AG20443 (cell line): ENCODE measurements at places on chromosomes 1 and 21.
A peak's percentile ranks its signal among the peaks of the same experiment; 100 is the strongest.

GRCh38 chr21:44874497-44875315 lies 1.2 kb upstream of the PTTG1IP start:
- no peak for DNase-seq

DNA sequence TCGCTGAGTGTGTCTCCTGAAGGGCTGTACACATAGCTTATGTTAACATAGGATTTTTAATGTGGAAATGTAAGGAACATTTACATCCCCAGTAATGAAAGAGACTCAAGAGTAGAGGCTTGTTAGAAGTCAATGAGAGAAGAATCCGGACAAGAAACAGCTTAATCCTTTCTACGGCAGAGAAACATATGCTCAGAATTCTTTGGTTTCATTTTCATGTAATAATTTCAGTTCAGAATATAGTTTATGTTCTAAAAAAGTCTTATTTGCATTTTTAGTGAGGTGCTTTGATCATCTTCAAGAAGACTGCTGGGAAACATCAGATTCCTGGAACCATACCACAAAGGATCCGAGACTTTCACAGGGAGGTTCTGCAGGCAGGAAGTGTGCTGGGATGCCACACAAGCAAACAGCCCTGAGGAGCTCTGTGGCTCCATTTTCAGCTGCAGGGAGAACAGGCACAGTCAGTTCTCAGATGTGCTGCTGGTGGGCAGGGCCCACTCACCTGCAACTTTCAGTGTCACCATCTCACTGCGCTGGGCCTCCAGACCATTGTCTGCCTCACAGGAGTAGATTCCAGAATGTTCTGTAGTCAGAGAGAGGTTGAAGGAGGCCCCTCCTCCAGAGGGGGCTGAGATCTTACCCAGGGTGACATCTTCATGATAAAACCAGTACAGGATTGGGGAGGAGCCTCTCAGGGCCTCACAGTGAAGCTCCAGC lies 28.4 kb downstream of the FCRL5 start:
- no peak for DNase-seq

- DNase-seq: no peak
Measured at GRCh38 chr1:150109586-150109985, 40.1 kb upstream of the PLEKHO1 start.

DNA sequence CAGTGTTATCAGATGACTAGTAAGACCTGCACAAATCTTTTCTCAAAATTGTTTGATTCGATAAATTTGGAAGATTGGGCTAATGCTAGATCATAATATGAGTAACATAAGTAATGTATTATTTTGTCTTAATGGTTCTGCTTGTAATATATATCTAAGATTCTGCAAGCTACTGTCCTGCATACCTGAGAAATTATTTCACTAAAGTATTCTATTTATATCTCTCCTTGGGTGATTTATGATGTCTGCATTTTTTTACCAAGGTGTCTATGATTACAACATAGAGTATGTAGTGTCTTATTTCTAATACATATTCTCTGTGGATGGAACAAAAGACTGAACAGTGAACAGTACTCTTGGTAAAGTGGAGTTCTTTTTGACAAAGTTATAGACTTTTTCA lies 166.6 kb downstream of the CLEC20A start:
- DNase-seq: no peak

DNA sequence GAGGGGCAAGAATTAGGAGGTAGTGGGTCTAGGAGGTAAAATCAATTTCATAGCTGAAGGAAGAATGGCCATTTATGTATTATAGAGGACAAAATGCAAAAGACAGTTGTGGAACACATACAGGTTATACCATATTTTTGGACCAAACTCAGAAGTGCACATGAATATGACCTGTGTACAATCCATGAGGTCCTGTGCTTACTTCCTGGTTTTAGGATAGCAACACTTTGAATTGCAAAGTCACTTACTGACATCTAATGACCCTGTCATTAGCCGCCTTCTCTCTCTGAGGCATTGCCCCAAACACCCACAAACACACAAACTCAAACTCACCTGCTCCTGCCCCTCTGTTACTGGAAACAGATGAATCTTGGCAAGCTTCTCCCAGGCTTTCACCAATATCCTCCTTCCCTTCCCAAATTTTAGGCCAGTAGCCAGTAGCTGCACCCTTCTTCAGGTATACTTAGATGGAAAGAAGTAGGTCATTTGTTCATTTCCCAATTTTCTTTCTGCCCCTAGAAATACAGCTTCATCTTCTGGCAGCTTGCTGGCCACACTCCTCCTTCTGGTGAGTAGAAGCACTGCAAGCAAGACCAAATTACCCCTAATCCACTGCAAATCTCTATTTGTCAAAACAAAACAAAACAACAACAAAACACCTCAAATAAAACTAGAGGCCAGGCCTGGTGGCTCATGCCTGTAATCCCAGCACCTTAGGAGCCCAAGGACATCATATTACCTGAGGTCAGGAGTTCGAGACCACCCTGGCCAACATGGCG lies 13.7 kb upstream of the RPL5 start:
- DNase-seq: peak; percentile 61

- no peak for DNase-seq
Measured at GRCh38 chr1:206421616-206422340, 48.5 kb upstream of the IKBKE start.

DNA sequence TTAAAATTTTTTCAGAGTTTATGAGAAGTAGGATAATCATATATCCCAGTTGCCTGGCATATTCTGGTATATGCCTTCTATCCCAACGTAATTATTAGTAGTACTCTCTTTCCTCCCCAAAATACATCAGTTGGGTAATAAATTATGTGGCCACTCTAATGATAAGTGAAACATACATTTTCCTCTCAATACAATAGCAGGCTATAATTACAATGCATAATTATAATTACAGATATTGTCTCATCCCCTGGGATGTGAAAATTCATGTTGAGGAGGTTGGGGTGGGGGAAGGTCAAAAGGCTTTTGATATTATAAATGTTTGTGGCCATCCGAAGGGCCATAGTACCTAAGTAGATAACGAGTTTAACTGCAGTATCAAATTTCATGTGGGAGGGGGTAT lies 277.1 kb downstream of the ST6GALNAC3 start:
- no peak for DNase-seq

GRCh38 chr1:47847763-47848162 lies 149.4 kb downstream of the TRABD2B start:
- DNase-seq: no peak

- peak; percentile 62 for DNase-seq
Measured at GRCh38 chr1:156540955-156541354, 31.4 kb downstream of the IQGAP3 start.

DNA sequence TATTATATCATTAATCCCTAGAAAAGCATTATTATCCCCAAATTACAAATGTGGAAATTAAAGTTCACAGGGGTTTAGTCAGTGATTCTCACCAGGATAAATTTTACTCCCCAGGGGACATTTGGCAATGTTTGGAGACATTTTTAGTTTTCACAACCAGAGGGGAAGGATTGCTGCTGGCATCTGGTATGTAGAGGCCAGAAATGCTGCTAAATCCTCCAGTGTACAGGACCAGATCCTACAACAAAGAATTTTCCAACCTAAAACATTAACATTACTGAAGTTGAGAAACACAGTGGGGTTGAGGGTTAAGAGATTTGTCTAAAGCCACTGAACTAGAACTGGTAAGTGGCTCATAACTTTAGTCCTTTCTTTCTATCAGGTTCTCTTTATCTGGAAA lies 162.0 kb upstream of the SYT6 start:
- peak; percentile 35 for DNase-seq
